ENCODE measurements at places on chromosomes 13 and 19. TPM values are rescaled to one million over a fixed set of nuclear protein-coding genes. Genes with fewer than 3 reads are reported as not detected.
A peak's percentile ranks its signal among the peaks of the same experiment; 100 is the strongest.

SLC1A6 gene
- total RNA-seq: not detected

VMAC gene
- 4.0 TPM for total RNA-seq

GFY gene
- total RNA-seq: not detected

KIR2DL4 gene
- not detected for total RNA-seq

CLEC4M gene
- total RNA-seq: not detected

GRCh38 chr19:13098277-13099072 lies 4.2 kb downstream of the LYL1 start:
- H3K27me3 ChIP-seq: peaks cover 17% of the 10 kb centered on the region
- peak overlapping the region; percentile 82 for H3K27ac ChIP-seq
- no peak for DNase-seq
- H3K4me1 ChIP-seq: peaks cover 74% of the 10 kb centered on the region

- no peak overlapping the region for H3K27ac ChIP-seq
- H3K4me3 ChIP-seq: no peak overlapping the region
- peaks cover 11% of the 10 kb centered on the region for H3K27me3 ChIP-seq
- H3K36me3 ChIP-seq: no peaks in the 10 kb centered on the region
- no peak for DNase-seq
These were observed 76.4 kb upstream of the MCF2L start for GRCh38 chr13:112892426-112893206.

DNA sequence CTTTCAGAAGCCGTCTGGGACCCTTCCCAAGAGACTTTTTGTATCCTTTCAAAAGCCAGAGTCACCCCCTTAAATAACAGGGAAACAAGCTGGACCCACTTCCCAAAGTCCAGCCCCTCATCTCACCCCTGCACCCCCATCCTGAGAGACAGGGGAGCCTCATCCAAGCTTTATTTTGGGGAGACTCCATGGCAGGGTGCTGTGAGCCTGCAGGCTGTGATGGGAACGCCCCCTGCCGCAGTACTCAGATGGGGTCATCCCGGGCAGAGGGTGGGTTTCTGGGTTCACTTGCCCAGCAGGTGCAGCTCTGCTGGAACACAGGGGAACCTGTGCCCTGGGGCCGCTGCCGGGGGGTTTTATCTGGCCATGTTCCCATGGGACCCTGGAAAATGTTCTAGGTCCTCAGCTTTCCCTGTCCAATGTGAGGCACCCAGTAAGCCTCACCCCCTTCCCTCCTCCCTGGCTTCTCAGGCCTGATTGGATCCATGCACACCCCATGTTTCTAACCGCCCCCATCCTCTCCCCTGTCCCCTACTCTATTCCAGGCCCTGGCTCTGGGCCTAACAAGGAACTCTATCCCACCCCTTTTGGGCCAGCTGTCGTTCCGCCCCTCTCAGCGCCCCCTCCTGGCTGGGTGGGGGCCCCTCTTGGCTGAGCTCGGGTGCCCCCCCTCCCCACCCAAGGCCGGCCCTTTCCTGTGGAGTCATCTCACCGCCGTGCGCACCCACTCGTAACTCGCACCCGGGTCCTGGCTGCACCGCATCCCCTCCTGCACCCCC lies 1.0 kb downstream of the HIF3A start:
- DNase-seq: no peak
- H3K36me3 ChIP-seq: no peaks in the 10 kb centered on the region
- H3K4me3 ChIP-seq: no peak overlapping the region
- H3K4me1 ChIP-seq: no peaks in the 10 kb centered on the region
- H3K27me3 ChIP-seq: peaks cover 24% of the 10 kb centered on the region

DNA sequence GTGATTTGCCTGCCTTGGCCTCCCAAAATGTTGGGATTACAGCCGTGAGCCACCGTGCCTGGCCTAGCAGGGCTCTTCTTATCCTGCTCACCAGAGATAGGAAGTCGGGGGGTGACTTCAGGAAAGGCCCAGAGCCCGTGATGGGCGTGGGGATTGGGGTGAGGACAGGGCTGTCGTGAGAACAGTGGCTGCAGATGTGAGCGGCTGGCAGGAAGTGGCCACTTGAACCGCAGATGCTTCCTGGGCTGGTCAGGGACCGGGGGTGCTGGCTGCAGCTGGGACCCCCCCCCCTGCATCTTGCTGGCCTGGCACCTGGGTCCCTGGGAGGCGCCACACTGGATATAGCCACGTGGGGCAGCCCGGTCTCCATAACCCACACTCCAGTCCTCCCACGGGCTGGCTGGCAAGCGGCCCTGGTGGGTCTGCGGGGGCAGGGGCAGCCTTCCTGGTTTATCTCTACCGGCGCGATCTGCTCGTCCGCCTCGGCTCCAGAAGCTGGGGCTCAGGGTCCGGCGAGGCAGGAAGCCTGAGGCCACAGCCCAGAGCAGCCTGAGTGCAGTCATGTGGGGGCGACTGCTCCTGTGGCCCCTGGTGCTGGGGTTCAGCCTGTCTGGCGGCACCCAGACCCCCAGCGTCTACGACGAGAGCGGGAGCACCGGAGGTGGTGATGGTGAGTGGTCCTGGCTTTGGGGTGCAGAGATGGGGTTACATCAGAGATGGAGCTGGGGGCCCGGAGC lies at the start of gene F2RL3:
F2RL3 (plus strand) TSS at position 371 of the 737 bp plus-strand sequence; CDS start at position 562, 191 bp downstream.
- H3K4me1 ChIP-seq: peaks cover 2% of the 10 kb centered on the region
- no peak within 1 kb of the TSS for H3K4me3 ChIP-seq
- DNase-seq: no peak
- H3K27ac ChIP-seq: peak within 1 kb of the TSS; percentile 84
- no peaks in the 10 kb centered on the region for H3K27me3 ChIP-seq
